ENCODE measurements at places on chromosomes 11 and 22.

GRCh38 chr11:35980686-35981390, 37.0 kb downstream of the LDLRAD3 start:
- DNase-seq, result no peak

GRCh38 chr11:20474176-20474881, 86.8 kb downstream of the PRMT3 start:
- DNase-seq, result no peak

- DNase-seq, result no peak
These were observed 47.9 kb downstream of the PPP6R3 start for GRCh38 chr11:68508425-68508824.

DNA sequence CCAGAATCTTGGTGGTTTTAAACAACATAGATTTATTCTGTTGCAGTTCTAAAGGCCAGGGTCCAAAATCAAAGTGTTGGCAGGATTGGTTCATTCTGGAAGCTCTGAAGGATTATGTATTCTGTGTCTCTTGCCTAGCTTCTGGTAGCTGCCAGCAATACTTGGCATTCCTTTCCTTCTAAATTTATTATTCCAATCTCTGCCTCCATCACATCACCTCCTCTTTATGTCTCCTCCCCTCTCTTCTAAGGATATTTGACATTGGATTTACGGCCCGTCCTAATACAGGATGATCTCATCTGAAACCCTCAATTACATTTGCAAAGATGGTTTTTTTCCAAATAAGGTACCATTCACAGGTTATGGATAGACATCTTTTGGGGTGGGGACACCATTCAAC, 186.5 kb downstream of the SBF2 start:
- DNase-seq, result no peak

- no peak for DNase-seq
These were observed 36.0 kb upstream of the LDLRAD3 start for GRCh38 chr11:35907648-35908431.

DNA sequence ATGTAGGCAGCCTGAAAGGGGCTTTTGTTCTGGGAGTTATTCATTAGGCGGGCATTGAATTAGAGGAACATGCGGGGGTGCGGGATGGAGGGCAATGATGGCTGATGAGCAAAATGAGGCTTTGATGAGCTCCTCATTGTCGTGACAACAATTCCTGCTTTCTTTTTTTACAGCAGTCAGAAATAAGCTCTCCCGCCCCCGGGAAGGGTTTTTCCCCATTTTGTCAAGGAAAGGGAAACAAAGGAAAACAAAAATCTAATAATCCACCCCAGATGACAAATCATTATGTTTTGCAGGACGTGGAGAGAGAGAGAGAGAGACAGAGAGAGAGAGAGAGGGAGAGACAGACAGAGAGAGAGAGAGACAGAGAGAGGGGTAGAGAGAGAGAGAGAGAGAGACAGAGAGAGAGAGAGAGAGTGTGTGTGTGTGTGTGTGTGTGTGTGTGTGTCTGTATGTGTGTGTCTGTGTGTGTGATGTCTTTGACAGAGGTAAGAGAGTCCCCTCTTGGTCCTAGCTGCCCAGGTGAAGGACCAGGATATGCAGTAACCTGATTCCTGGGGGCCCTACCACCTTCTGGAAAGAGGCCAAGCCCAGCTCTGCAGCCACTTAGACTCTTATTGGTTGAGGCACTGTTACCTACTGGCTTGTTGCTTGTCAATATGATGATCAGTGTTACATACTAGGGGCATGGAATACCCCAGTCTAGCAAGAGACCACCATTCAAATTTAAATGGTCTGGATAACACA, 46.7 kb upstream of the PARVA start:
- DNase-seq, result no peak

GRCh38 chr11:93945596-93945995, 75.6 kb upstream of the HEPHL1 start:
- no peak for DNase-seq

DNA sequence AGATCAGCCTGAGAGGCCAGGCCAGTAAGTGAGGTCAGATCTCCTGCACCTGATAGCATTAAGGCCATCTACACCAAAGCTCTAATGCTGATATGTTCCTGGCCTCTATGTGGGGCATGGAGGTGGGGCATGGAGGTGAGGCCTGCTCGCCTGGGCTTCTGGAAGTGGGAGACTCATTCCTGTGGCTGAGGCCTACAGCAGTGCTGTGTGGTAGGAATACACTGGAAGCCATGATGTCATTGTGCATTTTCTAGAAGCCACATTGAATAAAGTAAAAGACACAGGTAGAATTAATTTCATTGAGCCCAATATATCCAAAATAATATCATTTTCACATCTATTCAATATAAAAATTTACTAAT, 2.7 kb downstream of the PNPLA3 start:
- DNase-seq, result no peak

GRCh38 chr11:110524238-110524637, 94.5 kb downstream of the FDX1 start:
- no peak for DNase-seq

GRCh38 chr11:68042219-68043028, 3.6 kb downstream of the TCIRG1 start:
- no peak for DNase-seq

GRCh38 chr11:65796726-65797601, 10.1 kb downstream of the OVOL1 start:
- DNase-seq, result no peak

GRCh38 chr11:34343153-34343552, 14.7 kb downstream of the ABTB2 start:
- no peak for DNase-seq

DNA sequence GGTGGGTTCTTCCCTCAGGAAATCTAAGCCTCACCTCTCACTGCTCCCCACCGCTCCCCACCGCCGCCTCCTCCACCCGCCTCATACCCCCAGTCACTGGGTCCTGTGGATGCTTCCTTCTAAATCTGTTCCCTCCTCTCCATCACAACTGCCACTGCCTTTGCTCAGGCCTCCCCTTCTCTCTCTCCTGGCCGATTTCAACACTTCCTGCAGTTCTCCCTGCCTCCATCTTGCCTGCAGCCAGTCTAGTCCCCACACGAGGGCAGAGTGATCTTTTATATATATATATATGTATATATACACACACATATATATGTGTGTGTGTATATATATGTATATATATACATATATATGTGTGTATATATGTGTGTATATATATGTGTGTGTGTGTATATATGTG, 27.8 kb downstream of the CREB3L1 start:
- no peak for DNase-seq

DNA sequence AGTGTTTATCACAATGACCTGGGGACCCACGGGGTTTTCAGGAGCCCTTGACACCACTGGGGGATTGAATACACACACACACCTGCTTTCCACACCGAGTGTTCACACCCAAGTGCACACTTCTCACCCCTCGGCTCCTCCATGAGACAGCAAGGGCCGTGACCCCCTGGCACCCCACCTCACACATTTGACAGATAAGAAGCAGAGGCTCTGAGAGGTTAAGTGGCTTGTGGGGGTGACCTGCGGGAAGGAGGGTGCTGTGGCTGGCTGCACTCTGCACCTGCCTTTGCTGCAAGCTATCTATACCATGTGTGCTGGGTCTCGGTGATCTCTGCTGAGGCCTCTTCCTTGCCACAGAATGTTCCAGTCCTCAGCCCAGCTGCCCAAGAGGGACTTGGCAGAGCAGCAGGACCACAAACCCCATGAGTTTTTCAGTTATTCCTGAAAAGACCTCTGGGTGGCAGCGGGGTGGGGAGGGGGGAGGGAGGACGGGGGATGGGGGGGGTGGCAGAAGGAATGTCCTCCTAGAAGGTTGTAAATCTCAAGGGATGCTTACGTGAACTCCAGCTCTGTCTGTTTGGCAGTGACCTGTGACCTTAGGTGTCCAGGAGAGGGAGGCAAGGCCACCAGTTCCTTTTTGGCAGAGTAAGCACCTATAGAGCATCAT, 47.9 kb upstream of the RFPL3 start:
- no peak for DNase-seq

DNA sequence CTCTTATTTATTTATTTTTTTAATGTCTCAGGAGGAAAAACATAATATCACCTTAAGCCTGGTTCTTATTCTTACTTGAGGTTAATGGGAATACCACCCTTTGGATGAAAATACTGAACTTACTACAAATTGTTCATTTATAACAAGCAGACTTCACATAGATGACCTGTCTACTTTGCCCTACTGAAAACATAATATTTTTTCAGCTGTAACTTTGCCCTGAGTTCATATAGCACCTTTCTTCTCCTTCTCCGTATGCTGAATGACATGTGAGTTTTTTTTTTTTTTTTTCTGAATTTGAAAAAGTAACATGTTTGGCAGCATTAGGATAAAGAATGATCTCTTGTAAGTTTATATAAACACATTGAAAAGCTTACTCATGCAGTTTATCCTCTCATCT, 186.8 kb downstream of the TMEM135 start:
- no peak for DNase-seq

- DNase-seq, result peak; percentile 91
These were observed at the start of gene TTC12 for GRCh38 chr11:113314389-113315301. TTC12 (plus strand) TSS chr11:113314583; CDS start chr11:113316258, 1,675 bp downstream.

DNA sequence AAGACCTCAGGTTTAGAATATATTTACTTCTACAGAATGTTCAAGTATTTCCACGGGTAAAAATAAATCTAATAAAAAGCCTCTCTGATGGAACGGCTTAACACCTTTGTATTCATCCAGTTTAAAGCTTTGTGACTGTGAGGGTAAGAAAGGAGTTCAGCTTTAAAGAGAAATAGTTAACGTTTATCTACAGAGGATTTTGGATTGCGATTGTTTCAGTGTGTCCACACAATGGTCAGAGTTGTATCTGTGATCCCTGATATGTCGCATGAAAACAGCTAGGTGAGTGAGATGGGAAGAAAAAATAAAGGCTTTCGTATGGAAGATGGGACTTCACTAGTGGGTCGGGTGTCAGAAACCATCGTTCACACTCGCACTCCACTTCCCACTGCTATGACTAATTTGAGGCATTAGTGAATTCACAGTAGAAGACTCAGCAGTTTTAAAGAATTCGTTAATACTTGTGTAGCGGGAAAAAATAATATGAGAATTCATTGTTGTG, 1.6 kb downstream of the APLP2 start:
- no peak for DNase-seq

DNA sequence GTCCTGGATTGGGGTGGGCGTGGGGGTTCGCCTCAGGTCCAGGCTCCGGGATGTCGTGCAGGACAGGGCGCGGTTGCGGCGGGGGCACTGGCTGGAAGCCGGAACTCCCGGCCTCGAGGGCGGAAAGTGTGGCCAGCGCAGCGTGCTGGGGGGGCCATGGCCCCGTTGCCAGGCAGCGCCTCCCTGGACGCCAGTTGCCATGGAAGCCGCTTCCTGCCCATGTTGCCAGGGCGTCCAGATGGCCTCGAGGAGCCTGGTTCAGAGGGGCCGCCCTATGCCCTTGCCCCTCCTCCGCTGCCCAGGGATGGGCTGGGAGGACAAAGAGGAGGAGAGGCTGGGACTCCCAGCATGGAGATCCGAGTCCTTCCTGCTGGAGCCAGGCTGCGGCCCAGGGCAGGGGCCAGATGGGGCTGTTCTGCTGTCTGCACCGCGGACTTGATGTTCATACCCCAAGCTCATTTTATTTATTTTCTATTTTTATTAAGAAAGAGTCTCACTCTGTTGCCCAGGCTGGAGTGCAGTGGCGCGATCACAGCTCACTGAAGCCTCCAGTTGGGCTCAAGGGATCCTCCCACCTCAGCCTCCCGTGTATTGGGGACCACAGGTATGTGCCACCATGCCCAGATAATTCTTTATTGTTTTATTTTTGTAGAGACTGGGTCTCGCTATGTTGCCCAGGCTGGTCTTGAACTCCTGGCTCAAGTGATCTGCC, 4.6 kb upstream of the CCDC188 start:
- peak; percentile 79 for DNase-seq

DNA sequence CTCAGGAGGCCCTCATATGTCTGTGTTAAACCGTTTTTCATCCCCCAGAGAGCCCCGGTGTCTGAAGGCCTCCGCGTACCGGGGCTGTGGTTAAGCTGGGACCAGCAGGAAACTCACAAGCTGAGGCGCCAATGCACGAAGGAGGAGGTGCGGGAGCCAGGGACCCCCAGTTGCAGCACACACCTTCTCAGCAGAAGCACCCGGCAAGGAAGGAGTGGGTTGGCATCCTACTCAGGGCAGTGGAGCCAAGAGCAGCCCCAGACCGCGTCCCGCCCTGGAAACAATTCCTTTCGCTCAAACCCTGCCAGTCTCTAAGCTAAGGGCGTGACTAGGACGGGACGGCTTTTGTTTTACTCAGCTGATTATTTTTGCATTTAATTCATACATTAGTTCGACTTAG, 726.9 kb downstream of the BRD1 start:
- no peak for DNase-seq

GRCh38 chr22:35910003-35910769, 118.4 kb downstream of the RBFOX2 start:
- DNase-seq, result no peak

GRCh38 chr11:3243880-3244279, 11.7 kb upstream of the MRGPRE start:
- DNase-seq, result no peak

DNA sequence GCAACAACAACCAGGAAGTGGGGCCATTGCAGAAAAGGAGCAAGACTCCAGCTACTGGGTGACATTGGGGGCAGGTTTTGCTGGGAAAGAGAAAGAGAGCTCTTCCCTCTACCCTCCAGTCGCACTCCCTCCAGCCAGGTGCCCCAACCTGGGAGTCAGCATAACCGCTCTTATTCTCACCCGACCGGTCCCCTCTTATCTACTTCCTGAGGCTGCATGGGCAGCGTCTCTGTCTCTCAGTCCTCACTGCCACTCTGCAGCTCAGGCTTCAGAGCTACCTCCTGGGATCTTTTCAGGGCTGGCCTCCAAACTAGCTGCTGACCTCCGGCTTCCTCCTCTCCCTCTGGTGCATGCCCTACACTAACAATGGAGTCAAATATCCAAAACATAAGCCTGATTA, 5.1 kb downstream of the ZNF70 start:
- DNase-seq, result no peak

- no peak for DNase-seq
These were observed 8.2 kb downstream of the HORMAD2 start for GRCh38 chr22:30088468-30088867.

DNA sequence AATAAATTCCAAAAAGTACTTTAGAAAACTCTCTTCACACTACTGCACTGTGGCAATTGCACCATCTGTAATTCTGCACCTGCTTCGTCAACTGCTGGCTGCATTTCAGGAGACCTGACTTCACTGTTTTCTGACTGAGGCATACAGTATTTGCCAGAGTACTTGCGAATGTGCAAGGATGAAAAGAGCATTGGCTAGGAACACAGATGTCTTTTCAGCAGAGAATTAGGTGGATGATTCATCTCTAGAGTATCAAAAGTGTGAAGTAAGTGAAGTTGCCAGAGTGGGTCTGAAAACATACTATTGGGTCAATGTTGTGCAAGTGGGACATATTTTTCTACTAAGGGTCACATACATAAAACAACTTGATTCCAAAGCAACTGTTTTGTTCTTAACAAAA, 427.5 kb upstream of the CCDC90B start:
- DNase-seq, result no peak

- DNase-seq, result peak; percentile 8
These were observed 9.9 kb downstream of the FEN1 start for GRCh38 chr11:61802605-61803004.

DNA sequence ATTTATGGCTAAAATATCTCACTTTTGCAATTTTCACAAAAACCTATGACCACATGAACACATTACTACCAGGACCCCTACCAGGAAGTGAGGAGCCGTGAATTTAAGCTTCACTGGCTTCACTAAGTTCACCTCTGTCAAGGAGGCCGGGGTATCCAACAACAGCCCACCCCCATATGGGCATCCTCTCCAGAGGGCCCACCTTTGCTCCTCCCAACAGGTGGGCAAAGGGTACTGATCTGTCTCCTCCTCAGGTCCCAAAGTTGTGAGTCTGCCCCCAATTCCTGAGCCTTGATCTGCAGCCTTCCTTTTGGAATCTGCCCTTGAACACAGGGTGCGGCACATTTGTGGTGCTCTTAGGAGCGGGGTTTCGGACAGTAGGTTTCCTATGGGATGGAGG, 66.9 kb downstream of the OTOG start:
- DNase-seq, result no peak

All from dorsolateral prefrontal cortex (tissue), 122 donors.